ENCODE measurements at places on chromosomes 7 and 10.

- no peaks in the 10 kb centered on the region for H3K36me3 ChIP-seq
- no peaks in the 10 kb centered on the region for H3K4me1 ChIP-seq
- H3K4me3 ChIP-seq: no peak overlapping the region
- no peak overlapping the region for H3K27ac ChIP-seq
- H3K27me3 ChIP-seq: no peaks in the 10 kb centered on the region
- no peak for DNase-seq
Measured at GRCh38 chr7:91050677-91051076, 213.6 kb upstream of the FZD1 start.

DNA sequence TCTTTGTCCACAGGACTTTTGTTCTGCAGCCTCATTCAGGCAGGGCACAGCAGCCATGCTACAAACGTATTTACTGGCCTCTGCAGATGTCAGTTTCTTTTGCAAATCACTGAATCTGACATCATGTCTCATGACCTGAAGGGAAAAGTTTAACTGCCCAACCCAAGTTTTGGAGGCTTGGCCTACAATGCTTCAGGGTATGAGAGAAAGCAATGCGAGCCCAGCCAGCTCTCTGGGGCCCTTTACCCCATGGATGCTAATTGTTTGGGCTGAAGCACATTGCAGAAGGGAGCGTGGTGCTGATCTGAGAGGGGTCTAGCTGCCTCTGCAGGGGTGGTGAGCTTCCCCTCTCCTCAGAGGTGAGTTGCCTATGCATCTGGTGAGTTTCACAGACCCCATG, 179.9 kb upstream of the CXCL12 start:
- H3K27me3 ChIP-seq: no peaks in the 10 kb centered on the region
- no peaks in the 10 kb centered on the region for H3K36me3 ChIP-seq
- H3K4me3 ChIP-seq: no peak overlapping the region
- DNase-seq: no peak

DNA sequence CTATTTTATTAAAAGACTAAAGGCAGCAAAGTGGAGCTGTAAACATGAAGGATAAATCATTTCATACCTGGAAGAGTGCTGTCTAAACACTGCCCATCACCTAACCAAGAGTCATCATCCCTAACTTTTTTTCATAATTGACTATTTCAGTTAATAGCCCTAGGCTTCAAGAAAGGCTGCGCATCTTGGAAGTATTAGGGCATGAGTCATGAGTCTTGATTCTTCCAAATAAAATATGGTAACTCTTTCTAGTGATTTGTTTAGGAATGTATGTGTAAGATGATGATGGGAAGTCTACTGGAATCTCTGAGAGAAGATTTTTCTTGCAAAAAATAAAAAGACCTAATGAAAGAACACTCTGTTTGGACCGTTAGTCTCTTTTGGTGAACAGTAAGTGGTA, 207.7 kb upstream of the AHR start:
- no peaks in the 10 kb centered on the region for H3K36me3 ChIP-seq
- no peaks in the 10 kb centered on the region for H3K27me3 ChIP-seq
- H3K27ac ChIP-seq: no peak overlapping the region
- DNase-seq: no peak
- H3K4me1 ChIP-seq: no peaks in the 10 kb centered on the region

DNA sequence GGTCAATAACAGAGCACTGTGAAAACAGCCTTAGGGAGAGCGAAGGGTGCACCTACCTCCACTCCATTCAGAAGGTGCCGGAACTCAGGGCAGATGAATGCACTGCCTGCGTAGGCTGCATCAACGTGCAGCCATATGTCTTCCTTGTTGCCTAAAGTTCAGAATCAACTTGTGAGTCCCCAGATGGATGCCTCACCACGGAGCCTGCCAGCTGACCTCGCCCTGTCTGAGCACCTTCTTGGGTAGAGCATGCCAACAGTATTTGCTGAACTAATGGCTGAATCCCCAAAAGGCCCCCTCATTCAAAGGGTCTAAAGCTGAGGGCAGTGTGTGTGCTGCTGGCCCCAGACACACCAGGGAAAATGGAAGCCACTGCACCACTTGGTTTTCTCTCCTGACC, 48.9 kb upstream of the FIGNL1 start:
- H3K4me3 ChIP-seq: no peak overlapping the region
- no peak overlapping the region for H3K27ac ChIP-seq
- no peaks in the 10 kb centered on the region for H3K36me3 ChIP-seq
- H3K27me3 ChIP-seq: no peaks in the 10 kb centered on the region

DNA sequence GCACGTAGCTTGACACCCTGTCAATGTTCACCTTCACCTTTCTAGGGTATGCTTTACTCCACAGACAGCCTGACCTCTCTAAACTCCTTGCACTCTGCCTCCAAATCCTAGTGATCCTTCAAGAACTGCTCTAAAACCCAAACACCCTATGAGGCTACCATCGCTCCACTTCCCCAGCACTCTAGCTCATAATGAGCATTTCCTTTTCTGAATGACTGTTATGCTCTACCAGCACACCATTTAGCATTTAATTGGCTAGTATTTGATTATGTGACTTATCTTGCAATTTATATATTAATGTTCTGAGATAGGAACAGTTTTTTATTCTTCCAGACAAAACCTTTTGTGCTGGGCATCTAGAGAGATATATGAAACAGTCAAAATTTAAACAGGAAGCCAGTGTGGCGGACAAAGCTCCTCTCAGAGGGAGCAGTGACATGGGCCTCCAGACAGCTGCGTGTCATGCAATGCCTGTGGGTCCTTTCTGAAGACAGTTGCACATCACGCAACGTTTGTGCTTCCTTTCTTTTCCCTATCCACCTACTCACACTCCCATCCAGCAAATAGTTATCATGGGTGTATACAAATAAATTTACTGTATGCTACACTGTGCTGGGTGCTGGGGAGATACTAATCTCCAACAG, 86.3 kb downstream of the ALOX5 start:
- H3K4me1 ChIP-seq: peaks cover 11% of the 10 kb centered on the region
- no peak overlapping the region for H3K4me3 ChIP-seq
- no peak overlapping the region for H3K27ac ChIP-seq
- H3K27me3 ChIP-seq: no peaks in the 10 kb centered on the region
- peaks cover 60% of the 10 kb centered on the region for H3K36me3 ChIP-seq

GRCh38 chr10:100743626-100744135, 1.7 kb upstream of the PAX2 start:
- no peak for DNase-seq
- no peak overlapping the region for H3K4me3 ChIP-seq
- peaks cover 92% of the 10 kb centered on the region for H3K27me3 ChIP-seq

DNA sequence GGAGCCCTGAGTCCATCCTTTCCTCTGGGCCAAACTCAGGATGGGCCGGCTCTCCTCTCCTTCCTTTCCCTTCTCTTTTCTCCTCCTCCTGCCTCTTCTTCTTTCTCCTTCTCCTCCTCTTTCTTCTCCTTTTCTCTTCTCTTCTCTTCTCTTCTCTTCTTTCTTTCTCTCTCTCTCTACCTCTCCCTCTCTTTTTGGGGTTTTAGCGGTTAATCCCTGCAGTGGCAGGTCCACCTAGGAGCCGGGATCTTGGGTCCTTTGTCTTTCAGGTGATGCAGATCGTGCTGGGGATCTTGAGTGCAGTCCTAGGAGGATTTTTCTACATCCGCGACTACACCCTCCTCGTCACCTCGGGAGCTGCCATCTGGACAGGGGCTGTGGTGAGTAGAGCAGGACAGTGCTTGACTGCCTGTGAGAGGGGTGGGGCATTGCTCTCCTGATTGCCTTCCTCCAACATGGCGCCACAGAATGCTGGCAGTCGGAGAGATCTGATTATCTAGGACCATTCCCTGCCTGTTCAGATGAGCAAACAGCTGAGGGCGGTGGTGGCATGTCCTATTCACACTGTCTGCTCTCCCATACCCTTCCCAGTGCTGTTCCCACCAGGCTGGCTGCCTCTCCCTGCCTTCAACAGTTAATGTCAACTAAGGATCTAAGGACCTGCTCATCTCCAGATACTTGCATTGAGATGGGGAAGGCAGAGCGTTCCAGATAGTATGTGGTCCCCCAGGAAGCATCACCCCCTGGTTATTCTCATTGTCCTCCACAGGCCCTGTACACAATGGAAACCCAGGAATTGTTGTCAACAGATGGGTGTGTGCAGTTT, 1.6 kb downstream of the TMEM176A start:
- no peak overlapping the region for H3K4me3 ChIP-seq
- no peaks in the 10 kb centered on the region for H3K27me3 ChIP-seq
- H3K36me3 ChIP-seq: no peaks in the 10 kb centered on the region
- no peak overlapping the region for H3K27ac ChIP-seq
- no peak for DNase-seq

DNA sequence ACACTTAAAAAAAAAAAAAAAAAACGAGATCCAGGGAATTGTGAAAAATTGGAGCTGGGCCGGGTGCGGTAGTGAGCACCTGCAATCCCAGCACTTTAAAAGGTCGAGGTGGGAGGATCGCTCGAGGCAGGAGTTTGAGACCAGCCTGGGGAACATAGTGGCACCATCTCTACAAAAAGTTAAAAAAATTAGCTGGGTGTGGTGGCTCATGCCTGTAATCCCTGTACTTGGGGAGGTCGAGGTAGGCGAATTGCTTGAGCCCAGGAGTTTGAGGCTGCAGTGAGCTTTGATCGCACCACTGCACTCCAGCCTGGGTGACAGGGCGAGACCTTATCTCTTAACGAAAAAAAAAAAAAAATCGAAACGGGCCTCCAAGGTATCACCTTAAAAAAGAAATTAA, 2.0 kb downstream of the CLDN4 start:
- no peaks in the 10 kb centered on the region for H3K36me3 ChIP-seq
- H3K4me3 ChIP-seq: peak overlapping the region; percentile 58
- peaks cover 29% of the 10 kb centered on the region for H3K4me1 ChIP-seq
- no peak for DNase-seq
- H3K27ac ChIP-seq: peak overlapping the region; percentile 90
- H3K27me3 ChIP-seq: no peaks in the 10 kb centered on the region

- peaks cover 4% of the 10 kb centered on the region for H3K4me1 ChIP-seq
- no peak for DNase-seq
- H3K36me3 ChIP-seq: no peaks in the 10 kb centered on the region
- H3K27me3 ChIP-seq: no peaks in the 10 kb centered on the region
- H3K4me3 ChIP-seq: no peak overlapping the region
Measured at GRCh38 chr7:81846398-81846797, 76.6 kb upstream of the HGF start.

- no peaks in the 10 kb centered on the region for H3K27me3 ChIP-seq
- no peak overlapping the region for H3K4me3 ChIP-seq
- no peaks in the 10 kb centered on the region for H3K36me3 ChIP-seq
Measured at GRCh38 chr10:124652200-124652599, 92.0 kb downstream of the FAM53B start.

GRCh38 chr7:111931016-111931517, 275.1 kb downstream of the DOCK4 start:
- H3K36me3 ChIP-seq: peaks cover 8% of the 10 kb centered on the region
- H3K4me3 ChIP-seq: no peak overlapping the region
- no peaks in the 10 kb centered on the region for H3K27me3 ChIP-seq
- peaks cover 9% of the 10 kb centered on the region for H3K4me1 ChIP-seq

DNA sequence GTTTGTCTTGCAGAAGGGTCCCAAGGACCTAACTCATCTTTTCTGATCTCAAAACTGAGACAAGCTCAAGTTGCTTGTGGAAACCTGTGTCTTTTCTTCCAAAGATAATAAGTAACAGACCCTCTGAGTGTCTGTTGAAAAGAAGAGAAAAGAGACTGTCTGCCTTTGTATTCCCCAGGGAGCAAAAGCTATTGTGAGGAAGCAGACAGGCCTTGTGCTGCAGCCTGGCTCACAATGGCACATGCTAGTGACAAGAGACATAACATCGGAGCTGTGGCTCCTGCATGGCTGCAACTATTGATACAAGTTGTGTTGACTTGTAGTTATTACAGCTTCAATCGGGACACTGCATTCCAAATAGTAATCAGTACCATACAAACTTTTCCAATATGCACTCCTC, 202.9 kb downstream of the DKK1 start:
- H3K27ac ChIP-seq: no peak overlapping the region
- DNase-seq: no peak
- H3K27me3 ChIP-seq: no peaks in the 10 kb centered on the region
- no peak overlapping the region for H3K4me3 ChIP-seq
- no peaks in the 10 kb centered on the region for H3K4me1 ChIP-seq

GRCh38 chr7:48786951-48787350, 137.4 kb upstream of the CDC14C start:
- no peak overlapping the region for H3K27ac ChIP-seq
- no peaks in the 10 kb centered on the region for H3K4me1 ChIP-seq
- DNase-seq: no peak
- H3K4me3 ChIP-seq: no peak overlapping the region
- H3K36me3 ChIP-seq: no peaks in the 10 kb centered on the region

All from upper lobe of left lung (tissue), 6 donors.